ENCODE measurements at places on chromosomes 11 and 22.

DNA sequence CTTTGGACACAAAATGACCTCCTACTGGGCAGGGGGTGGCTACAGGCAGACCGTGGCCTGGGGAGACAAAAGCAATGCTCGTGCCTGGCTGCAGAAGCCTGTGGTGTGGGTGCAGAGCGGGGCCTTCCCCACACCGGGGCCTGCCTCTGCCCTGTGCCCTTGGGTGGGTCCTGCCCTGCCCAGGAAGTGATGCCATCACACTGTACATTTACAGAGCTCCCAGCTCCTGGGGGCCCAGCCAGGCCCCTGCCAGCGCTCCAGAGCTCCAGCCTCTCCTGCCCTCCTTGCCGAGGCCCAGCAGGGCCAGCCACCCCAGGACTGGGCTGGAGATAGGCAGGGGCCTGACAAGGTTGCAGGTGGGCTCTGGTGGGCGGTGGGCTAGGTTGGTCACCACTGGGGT is 40.1 kb downstream of the MUC5B start:
- DNase-seq: no peak

- DNase-seq: no peak
These were observed 24.7 kb downstream of the OR8B2 start for GRCh38 chr11:124359566-124359965.

GRCh38 chr11:17601676-17602075 is 54.6 kb downstream of the OTOG start:
- no peak for DNase-seq

DNA sequence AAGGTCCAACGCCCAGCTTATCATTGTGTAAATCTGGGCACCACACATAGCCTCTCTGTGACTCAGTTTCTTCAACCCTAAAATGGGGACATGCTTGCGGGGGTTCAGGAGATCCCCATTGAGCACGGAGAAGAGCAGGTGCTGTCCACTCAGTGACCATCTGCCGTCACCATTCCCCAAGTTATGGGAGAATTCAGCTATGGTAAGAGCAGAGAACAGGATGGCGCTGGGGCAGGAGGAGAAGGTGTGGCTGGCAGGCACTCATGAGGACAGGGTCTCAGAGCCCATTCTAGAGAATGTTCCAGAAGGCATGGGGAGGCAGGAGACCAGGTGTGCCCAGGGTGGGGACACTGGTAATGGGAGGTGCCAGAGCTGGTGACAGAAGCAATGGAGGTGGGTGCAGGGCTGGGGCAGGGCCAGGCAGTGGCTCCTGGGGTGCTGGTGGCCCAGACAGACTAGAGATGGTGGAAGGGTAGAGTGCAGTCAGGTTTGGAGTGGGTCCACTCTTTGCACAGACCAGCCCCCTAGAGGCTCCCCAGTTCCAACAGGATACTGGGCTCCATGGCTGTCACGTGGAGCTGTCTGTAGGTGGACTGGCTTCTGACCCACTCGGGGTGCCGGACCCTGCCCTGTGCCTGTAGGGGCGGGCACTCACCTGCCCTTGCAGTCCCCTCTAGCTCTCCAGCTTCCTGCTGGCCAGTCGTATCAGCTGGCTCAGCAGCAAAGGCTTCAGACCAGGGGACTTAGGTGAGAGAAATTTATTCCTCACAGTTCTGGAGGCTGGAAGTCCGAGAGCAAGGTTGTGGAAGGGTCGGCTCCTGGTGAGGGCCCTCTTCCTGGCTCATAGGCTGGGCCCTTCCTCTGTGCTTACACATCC is 84.7 kb downstream of the CDKN1C start:
- peak; percentile 37 for DNase-seq

GRCh38 chr11:92846491-92847125 is 122.8 kb upstream of the MTNR1B start:
- DNase-seq: no peak

GRCh38 chr22:18962308-18962635 is 26.2 kb upstream of the PRODH start:
- DNase-seq: no peak

DNA sequence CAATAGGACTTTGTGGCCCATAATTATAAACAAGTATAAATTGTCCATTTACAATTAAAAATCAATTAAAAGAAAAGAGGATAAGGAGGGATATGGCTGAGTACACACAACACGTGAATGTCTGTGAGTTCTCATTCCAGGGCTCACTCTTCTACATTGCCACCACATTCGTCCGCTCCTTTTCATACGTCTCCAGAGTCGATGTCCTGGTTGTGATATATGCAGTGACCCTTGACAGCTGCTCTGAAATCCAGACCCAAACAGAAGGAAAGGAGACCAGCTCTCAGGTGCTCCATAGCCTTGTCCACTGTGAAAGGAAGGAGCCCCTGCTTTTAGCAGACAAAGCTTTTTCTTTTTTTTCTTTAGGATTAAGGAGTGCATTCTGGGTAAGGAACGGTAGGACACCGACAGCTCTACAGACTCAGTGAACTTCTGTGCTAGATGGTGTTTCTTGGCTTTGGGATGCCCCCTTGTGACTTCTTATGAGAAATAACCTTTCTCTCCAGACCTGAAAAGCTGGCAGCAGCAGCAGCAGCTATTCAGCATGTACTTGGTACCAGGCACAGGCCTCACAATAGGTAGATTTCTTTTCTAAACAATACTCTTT is 19.7 kb upstream of the DNAJB13 start:
- DNase-seq: peak; percentile 81

DNA sequence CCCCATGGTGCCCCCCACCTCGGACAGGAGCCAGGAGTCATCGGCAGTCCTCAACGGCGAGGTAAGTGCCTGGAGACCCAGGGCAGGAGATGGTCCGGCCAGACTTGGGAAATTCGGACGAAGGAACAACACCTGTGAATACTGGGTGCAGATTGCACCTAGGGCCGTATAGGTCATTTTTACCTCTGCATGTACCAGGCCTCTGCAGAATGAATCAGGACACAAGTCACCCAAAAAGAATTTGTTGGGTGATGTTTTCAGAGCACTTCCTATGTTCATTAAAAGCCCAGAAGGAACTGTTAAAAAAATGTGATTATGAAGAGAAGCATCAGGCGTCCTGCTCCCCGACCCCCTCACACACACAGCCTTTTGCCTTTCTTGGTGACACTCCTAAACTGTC is 93.9 kb downstream of the C11orf91 start:
- peak; percentile 60 for DNase-seq

- DNase-seq: peak; percentile 69
These were observed 125.7 kb downstream of the TENM4 start for GRCh38 chr11:79314906-79315689.

All from islet precursor cell (in vitro differentiated cells).